ENCODE measurements at places on chromosomes 4 and X. TPM values are rescaled to one million over a fixed set of nuclear protein-coding genes. Genes with fewer than 3 reads are reported as not detected.

DNA sequence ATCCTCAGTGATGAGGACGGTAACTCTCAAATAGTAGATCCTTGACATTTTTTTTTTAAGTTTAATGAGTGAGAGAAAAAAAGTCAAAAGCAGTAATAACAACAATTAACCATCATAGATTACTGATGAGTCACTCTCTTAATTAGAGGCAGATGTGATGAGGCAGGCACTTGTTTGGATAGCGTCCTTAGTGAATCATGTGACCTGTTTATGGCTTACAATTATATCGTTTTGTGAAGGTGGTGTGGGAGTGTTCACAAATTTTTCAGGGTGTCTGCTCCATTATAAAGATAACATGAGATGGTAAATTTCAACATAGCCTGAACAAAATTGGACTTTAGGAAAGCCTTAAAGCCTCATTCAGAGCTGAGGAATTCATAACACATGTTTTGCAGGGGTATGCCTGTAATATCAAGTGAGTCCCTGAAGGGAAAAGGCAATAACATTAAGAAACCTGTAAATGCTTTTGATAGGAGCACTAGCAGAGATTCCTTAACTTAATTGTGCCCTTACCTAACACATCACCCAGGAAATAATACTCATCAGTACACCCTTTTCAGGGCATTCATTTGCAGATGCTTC is 51.9 kb upstream of the XIAP start:
- no peak for DNase-seq

GRCh38 chrX:76184891-76185290 is 12.0 kb downstream of the PBDC1 start:
- no peak for DNase-seq

DNA sequence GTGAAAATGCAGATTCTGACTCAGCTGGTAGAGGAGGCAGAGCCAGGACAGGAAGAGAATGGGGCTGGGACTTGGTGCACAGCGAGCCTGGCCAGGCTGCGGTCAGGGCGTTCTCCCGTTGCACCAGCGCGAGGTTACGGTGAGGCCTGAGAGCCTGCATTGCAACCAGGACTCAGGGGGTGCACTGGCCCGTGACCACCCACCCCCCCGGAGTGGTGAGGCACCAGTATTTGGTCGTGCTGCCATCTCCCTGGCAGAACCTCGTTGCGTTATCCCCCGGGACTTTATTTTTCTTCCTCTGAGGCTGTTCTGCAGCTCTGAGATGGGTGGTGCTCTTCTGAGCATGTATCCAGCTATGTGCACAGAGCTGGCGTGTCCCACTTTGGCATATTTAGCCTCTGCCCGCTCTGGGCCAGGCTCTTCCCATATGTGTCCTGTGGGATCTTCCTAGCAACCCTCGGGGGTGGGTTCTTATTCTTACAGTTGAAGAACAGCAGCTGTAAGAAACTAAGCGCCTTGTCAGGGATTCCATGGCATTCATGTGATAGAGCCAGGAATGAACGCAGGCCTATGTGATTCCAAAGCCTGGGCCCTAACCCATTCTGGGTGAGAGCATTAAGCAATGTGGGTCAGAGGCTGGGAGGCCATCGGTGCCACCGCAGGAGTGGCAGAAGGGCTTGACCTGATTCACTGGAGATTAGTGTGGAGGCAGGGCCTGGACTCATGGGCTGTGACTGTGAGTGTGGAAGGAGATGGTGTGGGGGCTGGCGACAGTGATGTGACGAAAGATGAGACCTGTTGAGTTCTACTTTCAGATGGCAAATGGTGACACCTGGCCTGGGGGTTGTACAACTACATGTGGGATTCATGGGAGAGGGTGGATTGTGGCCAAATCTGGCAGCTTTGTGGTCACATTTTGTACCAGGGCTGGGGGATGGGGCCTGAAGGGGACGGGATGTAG is 3.1 kb downstream of the TADA2B start:
- no peak for DNase-seq

DNA sequence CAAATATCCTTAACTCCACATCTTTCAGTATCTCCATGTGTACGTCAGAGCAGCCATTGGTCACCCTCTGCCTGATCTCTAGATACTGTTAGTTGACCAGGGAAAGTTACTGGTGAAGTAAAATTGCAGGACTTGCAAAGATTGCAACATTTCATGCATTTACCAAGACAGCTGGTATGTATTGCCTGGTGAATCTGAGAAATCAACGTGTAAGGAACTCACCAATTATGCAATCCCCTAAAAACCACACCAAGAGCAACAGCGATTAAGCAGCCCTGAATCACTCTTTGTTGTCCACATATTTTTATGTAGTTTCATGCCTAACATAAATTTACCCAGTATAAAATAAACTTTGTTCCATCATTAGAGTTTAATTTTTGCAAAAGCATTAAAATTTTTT is 271.2 kb downstream of the NLGN4X start:
- no peak for DNase-seq

DNA sequence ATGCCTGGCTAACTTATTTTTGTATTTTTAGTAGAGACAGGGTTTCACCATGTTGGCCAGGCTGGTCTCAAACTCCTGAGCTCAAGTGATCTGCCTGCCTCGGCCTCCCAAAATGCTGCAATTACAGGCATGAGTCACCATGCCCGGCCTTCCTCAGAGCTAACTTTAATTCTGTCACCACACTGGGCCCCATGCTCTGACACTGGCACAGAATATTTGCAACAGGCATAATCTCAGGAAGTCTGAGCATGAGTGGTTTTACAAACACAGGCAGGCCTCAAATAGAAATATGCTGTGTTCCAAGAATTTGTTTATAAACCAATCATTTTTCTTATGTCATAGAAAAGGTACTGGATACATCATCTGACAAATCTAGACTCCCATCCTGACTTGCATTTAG is 32.7 kb upstream of the FAM9C start:
- DNase-seq, result peak; percentile 58

- DNase-seq, result no peak
Observed at GRCh38 chrX:110156167-110156754, 153.3 kb downstream of the TMEM164 start.

DNA sequence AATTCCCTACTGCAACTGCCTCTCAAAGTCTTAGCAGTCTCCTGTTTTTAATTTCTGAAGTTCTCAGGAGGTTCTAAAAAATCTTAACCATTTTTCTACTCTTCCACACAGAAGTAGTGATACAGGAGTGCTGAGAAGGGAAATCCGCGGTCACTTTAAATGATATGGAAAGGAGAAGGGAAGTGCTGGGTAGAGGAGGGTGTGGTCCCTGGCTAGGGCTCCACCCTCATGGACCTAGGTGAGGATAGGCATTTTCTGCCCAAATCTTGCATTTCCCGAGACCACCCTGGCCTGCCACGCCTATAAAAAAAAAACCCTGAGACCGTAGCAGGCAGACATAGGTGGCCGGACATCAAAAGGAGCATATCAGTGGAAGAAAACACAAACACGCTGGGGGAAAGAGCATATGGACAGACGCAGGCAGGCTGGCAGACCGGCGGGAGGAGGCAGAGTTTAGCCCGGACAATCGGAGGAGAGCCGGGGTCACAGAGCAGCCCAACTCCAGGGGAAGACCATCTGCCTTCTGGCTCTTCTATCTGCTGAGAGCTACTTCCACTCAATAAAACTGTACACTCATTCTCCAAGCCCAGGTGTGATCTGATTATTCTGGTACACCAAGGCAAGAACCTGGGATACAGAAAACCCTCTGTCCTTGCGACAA is 85.7 kb downstream of the POU3F4 start:
- no peak for DNase-seq

Gene IGSF1
- not detected for total RNA-seq
